IPS DF 19.7 (cell line): ENCODE measurements at places on chromosomes 4 and X.

DNA sequence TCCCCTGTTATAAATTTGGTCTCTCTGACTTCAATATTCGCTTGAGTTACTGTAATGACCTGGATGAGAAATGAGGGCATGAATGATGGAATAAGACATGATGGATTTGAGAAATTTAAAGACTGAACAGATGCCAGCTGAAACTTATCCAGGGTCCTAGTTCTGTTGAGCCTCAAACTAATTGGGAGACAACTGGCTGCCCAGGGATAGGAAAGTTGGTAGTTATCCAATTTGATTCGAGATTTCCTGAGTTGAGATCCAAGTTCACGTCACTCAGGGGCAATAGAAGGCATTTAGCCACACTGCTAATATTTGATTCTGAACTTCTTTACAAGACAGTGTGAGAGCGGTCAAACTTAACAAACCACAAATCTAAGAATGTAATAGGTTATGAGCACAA lies 159.0 kb upstream of the CXCL13 start:
- DNase-seq, result no peak

DNA sequence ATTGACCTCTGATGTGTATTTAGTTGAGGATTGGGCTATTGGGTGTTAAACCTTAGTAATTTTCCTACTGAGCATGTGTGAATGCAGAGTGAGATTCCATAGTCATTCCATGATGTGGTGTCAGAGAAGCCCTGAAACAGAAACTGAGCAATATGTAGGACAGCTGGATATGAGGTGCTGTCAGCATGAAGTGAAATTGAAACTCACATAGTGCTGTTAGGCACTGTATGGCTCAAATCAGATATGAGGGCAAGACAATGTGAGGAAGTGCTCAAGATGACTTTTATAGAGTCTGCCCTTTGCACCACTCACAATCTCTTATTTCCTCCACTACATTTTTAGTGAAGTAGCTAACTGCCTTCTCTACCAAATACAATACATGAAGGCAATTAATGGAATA lies 188.3 kb downstream of the SH3BGRL start:
- no peak for DNase-seq

DNA sequence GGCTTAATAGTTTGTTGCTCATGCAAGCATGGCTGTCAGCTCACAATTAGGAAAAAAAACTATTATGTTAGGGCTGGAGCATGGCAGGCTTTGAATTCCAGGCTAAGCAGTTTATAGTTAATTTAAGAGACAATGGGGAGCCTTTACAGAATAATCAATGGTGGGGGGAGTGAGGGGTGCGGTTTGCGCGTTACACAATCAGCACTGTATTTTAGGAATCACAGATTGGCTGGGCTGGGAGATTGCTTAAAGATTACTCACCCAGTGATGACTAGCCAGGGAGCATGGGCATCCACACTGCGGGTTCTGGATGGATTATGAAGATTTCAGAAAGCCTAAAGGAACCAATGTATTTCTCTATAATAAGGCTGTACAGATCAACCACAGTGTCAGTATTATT lies 186.6 kb downstream of the SOX3 start:
- DNase-seq, result no peak

DNA sequence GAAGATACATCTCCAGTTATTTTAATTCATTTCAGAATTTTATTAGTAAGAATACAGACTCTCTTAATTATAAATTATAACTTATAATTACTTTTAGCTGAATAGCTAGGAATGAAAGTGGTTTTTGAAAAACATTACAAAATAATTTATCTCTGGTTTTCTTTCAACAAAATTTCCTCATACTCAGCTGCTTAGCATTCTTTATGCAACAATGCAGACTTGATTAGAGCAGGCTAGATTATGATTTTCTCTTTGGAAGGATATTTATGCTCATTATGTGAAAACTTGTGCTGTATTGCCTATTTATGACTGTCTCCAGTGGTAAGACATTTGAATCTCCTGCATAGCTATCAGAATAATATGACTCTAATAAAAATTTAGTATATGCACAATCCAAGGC lies 2023.7 kb downstream of the C4orf33 start:
- DNase-seq, result no peak

- no peak for DNase-seq
Observed at GRCh38 chr4:9971711-9972110, 49.6 kb downstream of the SLC2A9 start.

DNA sequence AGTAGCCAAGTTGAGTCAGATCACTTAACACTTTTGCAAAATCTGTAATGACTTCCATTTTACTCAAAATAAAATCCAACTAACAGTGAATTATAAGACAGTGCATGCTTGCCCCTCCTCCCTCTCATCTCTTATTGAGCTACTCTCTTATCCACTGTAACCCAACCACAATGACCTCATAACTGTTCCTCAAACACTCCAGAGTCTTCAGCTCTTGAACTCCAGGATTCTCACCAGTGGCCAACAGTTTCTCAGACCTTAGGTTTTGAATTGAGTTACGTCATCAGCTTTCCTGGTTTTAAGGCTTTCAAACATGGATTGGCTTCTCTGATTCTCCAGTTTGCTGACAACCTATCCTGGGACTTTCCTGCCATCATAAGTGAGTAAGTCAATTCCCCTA lies 938.3 kb downstream of the RAB28 start:
- DNase-seq, result no peak

GRCh38 chr4:130124066-130124465 lies 1028.1 kb downstream of the C4orf33 start:
- DNase-seq, result no peak
